Suppressor macrophage treated with lipopolysaccharide for 1 hour (primary cell): ENCODE measurements at places on chromosomes 11 and 22.

DNA sequence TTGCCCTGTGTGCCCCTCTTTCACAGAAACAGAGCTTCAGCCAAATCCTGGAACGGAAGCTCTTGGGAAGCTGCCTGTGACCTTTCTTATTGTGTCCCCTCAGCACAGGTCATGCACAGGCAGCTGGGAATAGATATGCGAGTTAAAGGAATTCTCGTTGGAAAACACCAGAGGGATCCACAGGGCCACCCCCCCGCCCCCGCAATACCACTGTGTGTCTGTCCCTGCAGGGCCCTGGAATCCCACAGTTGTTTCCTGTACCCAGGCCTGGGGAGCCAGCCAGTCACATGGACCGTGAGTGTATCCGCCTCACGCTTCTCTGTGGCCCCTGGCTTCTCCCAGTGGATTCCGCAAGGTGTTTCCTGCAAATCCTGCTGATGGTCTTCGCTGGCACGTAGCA, 29.0 kb downstream of the TIMP3 start:
- DNase-seq = no peak

DNA sequence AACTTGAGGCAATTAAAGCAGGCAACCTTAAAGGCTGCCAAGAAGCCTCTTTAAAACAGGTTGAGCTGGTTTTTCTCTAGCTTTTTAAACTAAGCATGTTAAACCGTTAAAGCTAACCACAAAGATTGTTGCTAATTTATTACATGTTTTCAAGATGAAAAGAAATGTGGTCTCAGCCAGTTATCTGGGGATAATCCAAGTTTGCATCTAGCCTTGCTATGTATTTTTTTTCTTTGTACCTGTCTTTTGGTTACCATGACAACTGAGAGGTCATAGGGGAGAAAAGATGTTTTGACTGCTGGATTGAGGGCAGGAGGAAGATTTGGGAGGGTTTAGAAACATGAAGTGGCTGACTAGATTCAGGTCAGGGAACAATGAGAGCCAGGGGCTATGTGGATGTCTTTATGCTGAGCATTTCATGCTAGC, 19.2 kb upstream of the PGM2L1 start:
- no peak for DNase-seq

- DNase-seq = no peak
Observed at GRCh38 chr11:94814272-94814976, 46.3 kb downstream of the AMOTL1 start.

DNA sequence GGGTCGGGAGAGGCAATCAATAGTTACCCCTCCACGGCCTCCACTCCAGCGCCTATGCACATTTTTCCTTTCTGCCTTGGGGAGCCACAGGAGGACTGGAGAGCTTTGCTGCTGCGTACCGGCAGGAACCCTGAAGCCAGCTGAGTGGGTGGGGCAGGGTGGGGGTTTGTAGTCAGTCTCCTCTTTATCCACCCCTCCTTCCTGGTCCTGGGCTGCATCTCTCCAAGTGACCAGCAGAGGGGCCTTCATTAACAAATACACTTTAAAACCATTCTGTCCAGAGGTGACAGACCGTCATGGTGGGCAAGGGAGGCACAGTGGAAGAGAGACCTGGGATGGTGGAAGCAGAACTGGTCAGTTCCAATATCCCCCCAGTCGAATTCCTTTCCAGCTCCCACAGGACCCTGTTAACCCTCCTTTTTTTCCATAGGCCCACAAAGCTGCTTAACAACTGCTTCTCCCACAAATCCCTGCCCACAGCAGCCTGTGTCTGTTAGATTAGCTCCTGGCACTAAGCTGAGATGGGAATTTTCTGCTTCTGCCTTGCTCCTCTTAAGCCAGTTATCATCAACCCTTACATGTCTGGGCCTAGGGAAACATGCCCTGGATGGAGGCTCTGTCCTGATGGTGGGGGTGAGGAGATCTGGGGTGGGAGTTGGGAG, 3.9 kb upstream of the ABCG4 start:
- peak; percentile 82 for DNase-seq

DNA sequence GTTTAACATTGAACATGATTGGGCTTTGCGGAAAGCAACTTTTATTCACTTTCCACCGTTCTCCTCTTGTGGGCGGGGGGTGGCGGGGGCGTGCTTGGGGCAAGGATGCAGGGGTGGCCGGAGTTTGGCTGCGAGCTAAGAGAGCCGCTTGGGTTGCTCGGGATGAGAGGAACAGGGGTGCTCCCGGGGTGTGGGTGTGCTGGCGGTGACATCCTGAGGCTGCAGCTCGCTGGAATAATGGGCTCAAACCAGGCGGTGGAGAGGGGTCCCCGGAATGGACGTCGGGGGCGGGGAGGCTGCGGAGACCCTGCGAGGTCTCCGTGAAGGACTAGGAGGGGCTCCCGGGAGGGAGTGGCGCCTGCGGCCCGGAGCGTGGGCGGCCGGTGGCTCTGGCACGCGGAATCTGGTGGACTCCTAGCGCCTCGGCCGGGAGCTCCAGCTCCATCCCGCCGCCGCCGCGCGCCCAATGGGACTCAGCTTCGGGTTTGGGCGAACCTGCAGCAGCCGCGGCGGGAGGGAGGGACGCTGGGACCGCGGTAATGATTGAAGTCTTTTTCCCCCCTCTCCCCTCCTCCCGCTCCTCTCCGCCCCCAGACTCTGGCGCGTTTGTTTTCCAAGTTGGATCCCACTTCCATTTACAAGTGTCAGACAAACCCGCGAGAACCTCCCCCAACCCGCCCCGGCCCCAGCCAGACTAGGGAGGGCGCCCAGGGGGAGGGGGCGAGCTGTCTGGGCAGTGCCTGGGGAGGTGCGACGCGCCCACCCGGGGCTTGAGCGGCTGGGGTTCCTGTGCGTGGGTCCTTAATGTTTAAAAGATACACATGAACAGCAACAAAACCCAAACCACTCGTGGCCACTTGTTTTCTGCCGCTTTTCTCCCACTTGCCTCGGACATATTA, 2.0 kb downstream of the FAT3 start:
- DNase-seq = no peak

DNA sequence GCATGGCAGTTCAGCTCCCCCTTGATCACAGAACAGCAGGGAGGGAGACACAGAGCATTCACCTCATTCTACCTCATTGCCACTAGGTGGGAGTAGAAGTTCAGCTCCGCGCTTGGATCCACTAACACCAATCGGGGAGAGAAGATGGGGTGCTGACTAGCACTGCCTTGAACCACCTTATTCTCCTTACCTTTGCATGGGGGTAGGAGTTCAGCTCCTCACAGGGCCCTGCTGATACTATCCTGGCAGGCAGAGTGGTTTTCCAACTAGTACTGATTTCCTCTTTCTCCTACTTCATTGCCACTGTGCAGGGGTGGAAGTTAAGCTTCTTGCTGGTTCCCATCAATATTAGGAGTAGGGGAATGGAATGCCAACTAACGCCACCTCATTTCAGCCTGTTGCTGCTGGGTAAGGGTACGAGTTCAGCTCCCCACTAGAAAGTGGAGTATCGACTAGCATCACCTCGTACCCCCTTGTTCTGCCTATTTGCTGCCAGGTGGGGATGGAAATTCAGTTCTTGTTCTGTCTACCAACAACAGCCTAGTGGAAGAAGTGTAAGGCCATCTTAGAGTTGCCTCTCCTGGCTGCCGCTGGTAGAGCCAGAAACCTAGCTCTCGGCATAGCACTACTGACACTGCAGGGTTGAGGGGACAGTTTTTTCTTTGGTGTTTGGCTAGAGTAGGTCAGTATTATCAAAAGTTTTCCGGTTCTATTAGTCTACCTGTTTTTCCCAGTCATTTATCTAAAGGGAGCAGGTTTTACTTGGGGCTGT, 550.9 kb upstream of the CCDC90B start:
- peak; percentile 8 for DNase-seq

- DNase-seq = no peak
Observed at GRCh38 chr22:36571991-36572390, 43.0 kb upstream of the EIF3D start.

- DNase-seq = no peak
Observed at GRCh38 chr11:131218542-131218941, 151.9 kb upstream of the NTM start.

GRCh38 chr22:44256085-44256484, 56.7 kb downstream of the SHISAL1 start:
- no peak for DNase-seq

- no peak for DNase-seq
Observed at GRCh38 chr22:49997932-49998717, 14.4 kb downstream of the IL17REL start.

GRCh38 chr11:41289408-41289807, 170.0 kb downstream of the LRRC4C start:
- no peak for DNase-seq

DNA sequence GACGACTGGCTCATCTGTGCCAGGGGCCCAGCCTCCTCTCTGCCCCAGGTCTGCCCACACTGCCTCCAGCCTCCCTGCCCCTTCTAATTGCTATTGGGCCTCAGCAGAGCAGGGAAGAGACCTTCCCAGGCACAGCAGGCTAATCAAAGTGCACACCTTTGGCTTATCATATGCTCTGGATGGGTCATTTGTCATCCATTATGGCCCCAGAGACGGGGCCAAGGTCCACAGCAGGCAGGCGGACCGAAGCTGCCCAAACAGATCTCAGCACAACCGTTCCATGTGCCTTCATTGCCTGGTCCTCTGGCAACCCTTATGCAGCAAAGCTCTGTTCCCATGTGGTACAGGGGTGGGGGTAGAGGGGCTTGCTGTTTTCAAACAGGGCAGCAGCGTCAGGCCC, 66.6 kb downstream of the TP53I11 start:
- DNase-seq = no peak

DNA sequence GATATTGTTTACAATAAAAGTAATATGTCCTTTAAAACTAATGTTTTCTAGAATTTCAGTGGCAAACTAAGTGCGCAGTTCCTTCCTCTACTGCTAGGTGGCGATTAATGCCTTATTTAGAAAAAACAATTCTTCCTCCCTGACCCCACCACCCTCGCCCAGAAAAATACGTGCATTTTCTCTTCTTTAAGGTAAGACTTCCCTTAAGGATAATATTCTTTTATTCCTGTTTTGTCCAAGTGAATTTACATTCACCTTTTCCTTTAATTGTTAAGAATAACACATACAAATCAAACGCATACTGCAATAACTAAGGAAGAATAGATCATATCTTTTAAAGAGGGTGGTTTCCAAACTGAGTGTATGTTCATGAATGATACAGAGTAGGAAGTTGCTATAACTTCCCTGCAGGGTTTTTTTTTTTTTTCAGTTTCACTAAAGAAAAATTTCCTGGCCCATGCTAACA, 17.0 kb upstream of the PSMA1 start:
- peak; percentile 91 for DNase-seq

- DNase-seq = no peak
Observed at GRCh38 chr11:9075556-9075955, 15.8 kb downstream of the SCUBE2 start.

DNA sequence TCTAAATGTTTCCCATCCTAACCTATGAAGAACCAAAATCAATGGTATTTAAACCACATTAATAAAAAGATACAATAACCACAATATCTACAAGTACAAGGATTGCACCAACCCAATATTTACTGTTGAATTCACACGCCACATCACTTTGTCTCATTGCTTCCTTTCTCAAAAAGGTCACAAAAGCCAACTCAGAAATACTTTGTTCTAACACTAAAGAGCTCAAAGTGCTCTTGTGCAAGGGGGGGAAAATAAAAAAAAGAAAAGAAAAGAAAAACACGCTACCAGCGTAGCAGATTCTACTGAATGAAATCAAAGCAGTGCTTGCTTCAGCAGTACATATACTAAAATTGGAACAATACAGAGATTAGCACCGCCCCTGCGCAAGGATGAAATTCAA, 10.5 kb upstream of the ARHGAP32 start:
- no peak for DNase-seq

DNA sequence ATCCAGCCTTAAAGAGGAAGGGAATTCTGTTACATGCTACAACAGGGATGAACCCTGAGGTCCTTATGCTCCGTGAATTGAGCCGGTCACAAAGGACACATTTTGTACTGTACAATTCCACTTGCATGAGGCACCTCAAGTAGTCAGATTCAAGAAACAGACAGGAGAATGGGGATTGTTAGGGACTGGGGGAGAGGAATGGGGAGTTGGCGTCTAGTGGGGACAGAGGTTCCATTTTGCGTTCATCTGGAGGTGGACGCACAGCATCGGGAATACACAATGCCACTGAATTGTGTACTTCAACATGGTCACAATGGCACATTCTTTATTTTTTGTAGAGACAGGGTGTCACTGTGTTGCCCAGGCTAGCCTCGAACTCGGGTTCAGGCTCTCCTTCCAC, 14.1 kb downstream of the TBX1 start:
- no peak for DNase-seq
